ENCODE measurements at places on chromosomes 13 and 19.

- DNase-seq = no peak
These were observed 747.2 kb upstream of the PRR20A start for GRCh38 chr13:56393549-56393948.

DNA sequence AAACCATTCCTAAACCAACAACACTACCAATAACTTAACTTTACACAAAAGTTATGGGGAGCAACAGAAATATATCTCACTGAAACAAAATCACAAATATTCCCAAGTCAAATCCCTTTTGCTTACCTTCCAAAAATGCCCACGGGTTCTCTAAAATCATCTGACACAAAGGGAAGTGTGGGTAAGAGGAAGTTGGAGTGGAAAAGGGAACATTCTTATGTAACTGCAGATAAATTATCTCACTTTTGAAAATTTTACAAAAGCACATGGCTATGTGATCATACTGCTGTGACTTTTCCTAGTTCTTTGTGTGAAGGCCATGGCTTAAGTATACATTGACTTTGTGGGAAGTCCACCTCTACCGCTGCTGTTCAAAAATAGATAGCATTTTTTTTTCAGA lies 350.5 kb downstream of the GPC6 start:
- DNase-seq = no peak

DNA sequence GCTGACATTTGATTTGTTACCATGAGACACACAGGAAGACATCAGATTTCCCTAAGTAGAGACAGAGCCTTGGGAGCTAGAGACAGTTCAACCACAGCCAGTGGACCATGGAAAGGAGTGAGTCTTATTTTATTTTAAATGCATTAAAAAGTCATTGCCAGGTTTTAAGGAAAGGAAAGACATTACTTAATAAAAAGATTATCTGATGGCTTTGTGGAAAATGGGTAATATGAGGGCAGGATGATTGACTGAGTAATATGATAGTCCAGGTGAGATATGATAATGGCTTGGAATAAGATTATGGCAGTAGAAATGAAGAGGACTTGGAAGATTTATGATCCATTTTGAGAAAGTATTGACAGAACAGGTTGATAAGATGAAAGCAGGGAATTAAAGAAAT lies 580.1 kb downstream of the GPC5 start:
- DNase-seq = no peak

DNA sequence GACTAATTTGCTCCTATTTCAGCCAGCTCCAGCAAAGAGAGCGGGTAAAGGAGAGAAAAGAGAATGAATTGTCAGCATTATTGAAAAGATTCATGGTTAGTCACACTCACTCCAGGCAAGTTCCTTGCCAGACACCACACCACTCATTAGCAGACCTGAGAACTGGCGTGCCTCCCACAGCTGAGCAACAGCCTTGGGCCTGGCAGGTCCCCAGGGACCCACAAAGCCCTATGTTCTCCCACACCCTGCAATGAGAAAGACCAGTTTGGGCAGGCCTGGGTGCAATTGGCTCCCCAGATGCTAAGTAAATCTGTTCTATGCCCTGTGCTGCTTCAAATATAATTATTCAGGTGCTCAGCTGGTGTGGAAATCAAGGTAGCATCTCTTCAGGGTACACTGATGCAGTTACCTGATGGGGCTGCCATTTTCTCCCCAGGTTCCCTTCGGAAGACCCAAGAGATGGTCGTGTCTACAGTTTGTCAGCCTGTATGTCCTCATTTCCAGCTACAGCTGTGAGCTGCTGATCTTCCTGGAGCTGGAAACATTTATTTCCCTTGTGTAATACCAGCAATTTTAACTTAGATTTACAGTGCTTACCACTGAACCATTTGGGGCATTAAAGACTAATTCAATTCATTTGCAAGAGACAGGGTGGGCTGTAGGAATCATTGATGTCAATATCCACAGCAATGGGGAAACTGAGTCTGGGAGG lies 405.0 kb downstream of the COG6 start:
- no peak for DNase-seq

DNA sequence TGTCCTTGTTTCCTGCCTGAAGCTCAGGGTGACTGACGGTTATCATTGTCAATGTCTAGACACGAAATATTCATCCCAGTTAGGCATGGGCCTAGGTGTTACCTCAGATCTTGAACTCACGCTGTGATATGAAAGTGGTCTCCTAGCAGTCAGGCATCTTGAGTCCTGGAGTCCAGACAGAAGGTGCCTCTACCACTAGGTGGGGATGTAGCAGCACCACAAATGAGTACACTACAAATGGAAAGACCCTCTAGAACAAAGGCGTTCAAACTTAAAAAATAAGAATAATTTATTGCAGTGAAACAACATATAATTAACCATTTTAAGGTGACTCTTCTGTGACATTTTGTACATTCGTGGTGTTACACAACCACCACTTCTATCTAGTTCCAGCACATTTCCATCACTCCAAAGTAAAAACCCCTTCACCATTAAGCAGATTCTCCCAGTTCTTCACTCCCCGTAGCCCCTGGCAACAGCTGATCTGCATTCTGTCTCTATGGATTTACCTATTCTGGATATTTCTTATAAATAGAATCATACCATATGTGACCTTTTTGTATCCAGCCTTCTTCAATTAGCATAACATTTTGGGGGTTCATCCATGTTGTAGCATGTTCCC lies 11.9 kb upstream of the FRY start:
- DNase-seq = no peak

GRCh38 chr19:50417111-50418081 lies 1.3 kb upstream of the SPIB start:
- no peak for DNase-seq

GRCh38 chr19:1592024-1592754 lies 476 bp downstream of the MBD3 start:
- peak; percentile 94 for DNase-seq

DNA sequence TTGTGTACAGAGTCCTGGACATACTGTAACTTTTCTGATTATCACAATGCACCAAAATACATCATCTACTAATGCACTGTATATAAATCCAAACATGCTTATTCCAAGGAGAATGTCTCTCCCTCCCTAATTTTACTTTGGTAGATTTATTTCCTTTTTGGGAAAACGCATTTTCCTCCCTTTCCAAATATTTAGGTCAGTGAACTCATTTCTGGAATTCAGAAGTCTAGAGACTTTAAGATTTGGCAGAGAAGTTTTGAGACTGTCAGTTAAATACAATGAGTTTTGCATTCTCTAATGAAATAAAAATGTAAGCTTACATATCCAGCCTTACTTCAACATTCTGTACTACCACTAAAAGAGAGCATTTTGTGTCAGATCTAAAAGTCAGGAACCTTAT lies 165.8 kb upstream of the EDNRB start:
- DNase-seq = no peak

DNA sequence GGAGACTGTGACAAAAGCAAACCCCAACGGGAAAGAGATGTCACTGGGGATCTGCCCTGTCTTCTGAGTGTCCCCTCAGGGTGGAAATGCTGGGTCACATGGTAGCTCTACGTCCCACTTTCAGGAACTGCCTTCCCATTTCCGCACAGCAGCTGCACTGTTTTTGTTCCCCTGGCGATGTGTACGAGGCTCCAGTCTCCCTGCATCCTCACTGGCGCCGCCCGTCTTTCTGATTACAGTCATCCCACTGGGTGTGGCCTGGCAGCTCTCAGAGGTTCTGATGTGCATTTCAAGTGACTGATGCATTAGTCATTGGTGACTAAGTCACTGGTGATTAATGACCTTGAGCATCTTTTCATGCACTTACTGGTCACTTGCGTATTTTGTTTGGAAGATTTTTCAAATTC lies 21.2 kb downstream of the PCID2 start:
- DNase-seq = peak; percentile 91

DNA sequence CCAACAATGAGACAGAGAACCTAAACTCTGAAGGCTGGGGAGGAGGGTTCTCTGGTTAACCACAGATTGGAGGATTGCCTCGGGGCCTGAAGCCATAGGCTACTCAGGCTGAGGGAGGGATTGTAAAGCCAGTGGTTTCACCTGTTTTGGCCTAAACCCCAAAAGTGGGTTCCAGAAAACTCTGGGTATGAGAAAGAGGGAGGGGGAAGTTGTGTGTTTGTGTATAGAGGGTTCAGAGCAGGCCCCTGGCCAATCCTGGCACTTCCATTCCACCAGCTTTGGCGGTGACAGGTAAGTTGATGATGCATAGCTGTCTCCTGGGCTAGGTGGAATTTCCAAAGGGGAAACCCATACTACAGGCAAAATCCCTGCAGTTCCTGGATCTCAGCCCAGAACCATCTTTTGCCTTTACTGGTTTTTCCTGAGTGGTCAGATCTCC lies 13.5 kb upstream of the CCDC97 start:
- DNase-seq = no peak

DNA sequence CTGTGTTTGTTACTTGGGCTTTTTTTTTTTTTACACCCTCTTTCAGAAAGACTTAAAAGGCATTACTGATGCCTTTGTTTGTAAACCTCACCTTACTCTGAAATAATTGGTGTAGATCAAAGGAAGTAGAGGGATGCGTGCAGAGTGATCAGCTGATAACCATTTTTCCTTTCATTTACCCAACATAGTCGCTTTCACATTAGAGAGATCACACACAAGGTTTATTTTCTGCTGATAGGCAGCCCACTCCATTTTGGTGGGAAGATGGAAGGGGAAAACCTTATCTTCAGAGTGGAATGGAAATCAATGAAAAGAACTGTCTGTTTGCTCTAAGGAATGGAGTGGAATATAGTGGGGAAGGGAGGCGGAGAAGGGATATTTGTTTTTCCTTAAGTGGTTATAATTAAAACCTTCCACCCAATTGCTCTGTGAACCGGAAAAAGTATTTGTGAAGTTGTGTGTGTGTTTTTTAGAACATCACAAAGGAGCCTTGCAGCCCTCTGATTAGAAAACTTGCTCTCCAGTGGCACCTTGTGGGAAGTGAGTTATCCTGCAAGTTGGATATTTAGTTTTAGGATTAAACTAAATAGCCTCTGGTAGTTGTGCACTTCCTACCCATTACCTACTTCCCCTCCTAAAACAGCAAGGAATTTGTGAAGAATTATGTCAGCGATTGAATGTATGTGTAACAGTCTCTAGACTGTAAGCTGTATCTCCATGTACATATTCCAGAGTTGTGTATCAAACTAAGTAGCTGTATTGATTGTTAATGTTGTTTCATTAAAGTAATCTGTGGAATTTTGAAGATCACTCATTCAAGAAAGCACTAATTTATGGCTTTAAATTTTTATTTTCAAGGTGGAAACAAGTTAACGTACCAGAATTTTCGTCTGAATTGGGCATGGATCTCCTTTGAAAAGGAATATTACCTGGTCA lies 76.8 kb downstream of the FREM2 start:
- no peak for DNase-seq

DNA sequence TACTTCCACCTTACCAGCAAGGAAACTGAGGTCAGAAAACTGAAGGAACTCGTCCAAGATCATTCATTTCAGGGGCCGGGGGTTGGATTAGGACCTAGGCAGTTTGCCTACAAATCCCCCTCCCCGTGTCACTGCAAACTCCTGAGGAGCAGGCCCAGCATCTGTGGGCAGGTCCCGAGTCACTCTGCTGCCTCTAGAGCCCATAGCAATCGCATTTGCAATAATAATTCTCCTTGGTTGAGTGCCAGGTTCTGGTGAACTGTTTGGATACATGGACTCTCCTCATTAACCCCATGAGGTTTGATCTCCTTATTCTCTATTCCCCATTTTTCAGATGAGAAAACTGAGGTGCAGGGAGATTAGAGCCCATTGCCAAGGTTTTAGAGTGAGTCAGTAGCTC lies 903 bp downstream of the PIN1 start:
- peak; percentile 27 for DNase-seq

DNA sequence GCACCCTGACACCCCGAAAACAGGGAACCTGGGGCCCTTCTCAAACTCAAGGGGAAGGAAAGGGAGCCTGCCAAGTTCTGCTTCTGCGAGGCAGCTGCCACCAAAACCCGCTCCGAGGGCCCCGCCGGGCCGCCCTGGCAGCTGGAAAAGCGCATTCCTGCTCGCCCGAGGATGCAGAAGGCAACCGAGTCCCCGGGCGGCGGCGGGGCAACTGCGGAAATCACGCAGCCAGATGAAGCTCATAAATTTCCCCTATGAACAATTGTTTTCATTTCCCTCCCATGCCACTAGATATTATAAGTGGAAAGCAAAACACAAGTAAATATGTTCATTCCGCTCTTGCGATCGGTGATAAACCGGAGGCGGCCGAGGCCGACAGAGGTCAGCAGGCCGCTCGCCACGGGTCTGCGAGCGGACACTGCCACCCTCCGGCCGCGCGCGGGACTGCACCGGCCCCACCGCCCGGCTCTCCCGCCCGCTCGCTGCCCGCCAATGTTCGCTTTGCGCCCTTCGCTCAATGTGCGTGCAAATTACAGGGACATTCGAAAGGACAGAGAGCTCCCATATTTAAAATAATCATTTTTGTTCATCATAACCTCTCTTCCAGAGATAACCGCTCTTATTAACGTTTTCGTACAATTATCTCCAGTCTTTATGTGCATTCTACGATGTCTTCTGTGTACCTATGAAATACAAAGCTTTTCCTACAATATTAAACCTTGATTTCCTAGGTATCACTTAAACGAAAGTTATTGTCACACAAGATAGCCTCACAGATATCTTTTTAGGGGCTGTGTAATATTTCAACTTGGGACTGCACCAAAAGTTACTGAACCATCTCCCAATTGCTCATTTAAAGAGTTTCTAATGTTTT lies 120.8 kb upstream of the ZNF507 start:
- DNase-seq = peak; percentile 40

GRCh38 chr19:1093811-1094553 lies 1.2 kb downstream of the POLR2E start:
- DNase-seq = no peak

GRCh38 chr13:76756451-76756850 lies 129.8 kb downstream of the KCTD12 start:
- no peak for DNase-seq

GRCh38 chr19:46133101-46133627 lies 8.7 kb upstream of the IGFL3 start:
- DNase-seq = no peak

DNA sequence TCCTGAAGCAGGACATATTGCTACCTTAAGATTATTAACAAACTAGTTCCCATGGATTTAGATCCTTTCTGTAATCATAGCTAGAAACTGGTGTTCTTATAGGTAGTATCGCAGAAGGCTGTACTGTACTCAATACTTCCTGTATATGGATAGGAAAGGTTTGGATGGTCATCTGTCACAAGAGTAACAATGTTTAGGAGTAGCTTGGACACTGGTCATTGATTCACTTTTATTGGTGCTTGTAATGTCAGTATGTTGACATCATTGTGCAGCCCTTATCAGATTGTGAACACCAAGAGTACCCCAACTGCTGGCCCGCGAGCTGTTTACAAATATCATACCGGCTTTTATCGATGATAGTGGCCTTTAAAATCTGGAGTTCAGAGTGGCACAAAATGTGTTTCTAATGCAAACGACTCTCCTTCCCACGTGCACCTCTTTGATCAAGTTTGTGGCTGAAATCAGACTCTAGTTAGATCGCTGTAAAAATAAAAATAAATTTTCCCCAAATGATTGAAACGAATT lies 605 bp upstream of the CDK8 start:
- no peak for DNase-seq

GRCh38 chr19:47310819-47311218 lies 1.2 kb downstream of the C5AR1 start:
- DNase-seq = no peak
